Activated CD4-positive, alpha-beta T cell treated with anti-CD3 and anti-CD28 coated beads for 24 hours (primary cell): ENCODE measurements at places on chromosomes 6 and 20.
A peak's percentile ranks its signal among the peaks of the same experiment; 100 is the strongest.

DNA sequence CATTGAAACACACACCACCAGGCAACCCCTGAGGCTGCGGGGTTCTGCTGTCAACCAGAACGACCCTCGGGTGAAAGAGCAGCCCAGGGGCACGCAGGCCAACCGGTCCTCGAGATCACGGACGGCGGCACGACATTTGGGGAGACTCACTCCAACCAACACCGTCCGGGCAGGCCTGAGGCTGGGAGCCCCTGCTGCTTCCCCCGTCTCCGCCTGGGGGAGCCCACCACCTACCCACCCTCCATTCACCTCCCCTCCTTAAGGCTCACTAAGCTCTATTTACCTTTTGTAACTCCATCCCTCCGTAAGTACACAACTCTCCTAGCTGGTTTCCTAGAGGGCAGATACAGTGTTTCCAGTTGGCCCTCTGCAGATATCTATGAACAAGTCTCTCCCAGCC, 971.3 kb upstream of the DEFB115 start:
- no peak for DNase-seq

GRCh38 chr6:43768983-43769525, 957 bp upstream of the VEGFA start:
- DNase-seq, result no peak

DNA sequence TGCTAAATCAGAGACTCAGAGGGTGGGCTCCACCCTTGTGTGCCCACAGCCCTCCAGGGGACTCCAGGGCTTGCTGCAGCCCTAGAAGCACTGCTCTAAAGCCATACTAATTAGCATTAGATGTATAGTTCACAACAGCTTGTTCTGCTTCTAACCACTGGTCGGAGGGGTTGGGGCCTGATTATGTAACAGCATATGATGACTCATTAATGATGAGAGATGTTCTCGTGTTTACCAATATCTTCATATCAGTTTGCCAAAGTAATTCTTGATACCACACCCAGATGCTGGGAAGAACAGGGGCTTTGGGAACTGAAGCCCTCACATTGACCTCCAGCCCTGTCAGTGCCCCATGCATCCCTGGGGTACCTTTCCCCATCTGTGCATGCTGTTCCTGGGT, 104.1 kb upstream of the FOXA2 start:
- no peak for DNase-seq

- no peak for DNase-seq
Observed at GRCh38 chr6:140256248-140256647, 881.8 kb upstream of the CITED2 start.

DNA sequence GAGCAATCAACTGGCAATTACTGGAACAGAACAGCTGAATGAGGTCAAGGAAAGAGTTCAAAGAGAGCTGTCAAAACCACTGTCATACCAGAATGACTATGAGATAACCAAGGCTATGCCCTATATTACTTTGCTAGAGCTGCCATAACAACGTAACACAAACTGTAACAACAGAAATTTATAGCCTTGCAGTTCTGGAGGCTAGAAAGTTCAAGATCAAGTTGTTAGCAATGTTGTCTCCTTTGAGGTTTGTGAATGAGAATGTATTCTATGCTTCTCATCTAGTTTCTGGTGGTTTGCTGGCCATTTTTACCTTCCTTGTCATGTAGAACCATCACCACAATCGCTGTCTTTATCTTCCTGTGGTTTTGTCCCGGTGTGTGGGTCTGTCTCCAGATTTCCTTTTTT, 1323.0 kb upstream of the GJE1 start:
- DNase-seq, result no peak

DNA sequence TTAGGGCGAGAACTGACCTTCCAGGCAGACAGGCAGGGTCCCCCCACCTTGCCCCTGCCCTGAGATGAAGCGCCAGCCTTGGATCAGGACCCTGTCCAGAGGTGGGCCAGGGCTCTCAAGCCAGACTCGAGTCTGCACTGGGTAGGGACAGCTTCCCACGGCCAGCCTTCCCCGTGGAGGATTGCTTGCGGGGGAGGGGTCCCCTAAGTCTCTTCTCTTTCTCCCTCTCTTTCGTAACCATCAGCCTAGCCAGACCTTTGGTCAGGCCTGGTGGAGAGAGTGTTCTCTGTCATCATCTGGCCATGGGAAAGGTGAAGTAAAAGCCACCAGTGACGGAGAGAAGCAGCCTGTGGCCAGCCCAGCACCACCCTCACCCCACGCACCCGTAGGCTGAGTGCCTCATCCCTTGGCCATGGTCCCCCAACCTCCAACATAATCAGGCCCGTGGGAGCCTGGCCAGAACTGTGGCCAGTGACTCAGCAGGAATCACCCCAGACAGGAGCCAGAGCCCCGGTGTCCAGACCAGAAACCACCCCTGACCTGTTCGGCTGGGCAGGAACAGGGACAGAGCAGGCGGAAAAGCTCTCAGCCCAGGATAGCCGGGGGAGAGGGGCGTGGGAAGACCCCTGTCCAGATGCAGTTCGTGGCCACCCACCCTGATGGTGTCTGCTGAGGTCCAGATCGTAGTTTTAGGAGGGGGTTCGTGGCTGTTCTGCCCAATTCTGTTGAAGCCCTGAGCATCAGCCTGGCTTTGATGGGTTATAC, 47.1 kb downstream of the SNAI1 start:
- no peak for DNase-seq

DNA sequence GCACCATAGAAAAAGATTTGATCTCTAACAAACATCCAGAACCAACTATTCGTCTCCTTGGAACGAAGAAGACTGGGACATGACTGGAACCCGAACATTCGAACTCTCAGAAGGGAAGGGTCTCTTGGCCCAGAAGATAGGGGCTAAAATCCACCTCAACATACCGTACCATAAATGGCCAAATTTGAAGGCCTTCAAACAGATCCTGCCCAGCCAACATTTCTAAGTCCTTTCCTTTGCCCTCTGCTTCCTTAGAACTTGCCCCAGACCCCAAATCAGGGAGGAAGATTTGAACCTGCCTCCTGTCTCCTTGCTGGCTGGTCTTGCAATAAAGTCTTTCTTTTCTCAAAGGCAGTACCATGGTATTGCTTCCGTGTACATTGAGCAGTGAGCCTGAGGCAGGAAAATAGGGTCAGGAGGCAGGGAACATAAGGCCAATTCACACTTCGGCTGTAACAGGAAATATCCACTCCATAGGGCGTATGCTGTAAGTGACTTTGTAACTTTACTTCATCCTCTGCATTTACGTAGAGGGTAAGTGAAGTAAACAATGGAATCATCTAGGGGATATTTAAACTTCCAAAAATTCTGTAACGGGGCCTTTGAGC, 1.8 kb upstream of the PXDC1 start:
- no peak for DNase-seq

DNA sequence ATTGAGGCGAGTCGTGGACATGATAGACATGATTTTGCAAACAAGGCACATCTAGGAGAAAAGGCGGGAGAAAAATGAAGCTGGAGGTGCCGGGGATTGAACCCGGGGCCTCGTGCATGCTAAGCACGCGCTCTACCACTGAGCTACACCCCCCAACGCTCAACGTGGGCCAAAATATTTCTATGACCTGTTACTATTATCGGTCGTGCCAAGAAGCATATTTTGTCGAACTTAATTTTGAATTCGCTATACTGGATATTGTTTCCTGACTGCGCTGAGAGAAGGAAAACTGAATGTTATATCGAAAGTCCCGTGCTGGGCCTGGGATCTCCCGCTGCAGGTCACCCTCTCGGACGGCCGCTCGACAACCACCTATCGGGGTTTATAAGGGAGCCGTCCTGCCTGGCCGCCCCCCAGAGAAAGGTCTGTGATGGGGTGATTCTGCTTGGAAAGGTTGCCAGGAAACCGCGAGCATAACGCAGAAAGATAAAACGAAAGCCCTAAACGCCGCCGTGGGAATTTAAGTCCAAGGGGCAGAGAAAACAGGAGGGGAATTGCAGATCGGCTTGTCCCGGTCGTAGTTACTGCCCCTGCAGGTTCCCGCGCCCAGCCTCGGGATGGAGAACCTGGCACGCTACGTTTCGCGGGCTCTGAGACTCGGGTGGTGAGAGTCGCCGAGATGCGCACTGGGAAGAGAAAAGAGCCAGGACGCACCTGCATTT, 60.0 kb downstream of the TRIM27 start:
- peak; percentile 80 for DNase-seq

GRCh38 chr6:159062564-159062945, 17.8 kb upstream of the TAGAP start:
- no peak for DNase-seq

- DNase-seq, result no peak
Observed at GRCh38 chr6:144190593-144190992, 40.3 kb downstream of the STX11 start.

GRCh38 chr20:2871661-2872458, 1.4 kb upstream of the PTPRA start:
- no peak for DNase-seq
